DMS79 treated with DMSO at 0.1 percent for 48 hours (cell line): ENCODE measurements at places on chromosomes 5 and 9.

- DNase-seq: no peak
Measured at GRCh38 chr5:95555553-95555952, 652 bp downstream of the ARSK start.

DNA sequence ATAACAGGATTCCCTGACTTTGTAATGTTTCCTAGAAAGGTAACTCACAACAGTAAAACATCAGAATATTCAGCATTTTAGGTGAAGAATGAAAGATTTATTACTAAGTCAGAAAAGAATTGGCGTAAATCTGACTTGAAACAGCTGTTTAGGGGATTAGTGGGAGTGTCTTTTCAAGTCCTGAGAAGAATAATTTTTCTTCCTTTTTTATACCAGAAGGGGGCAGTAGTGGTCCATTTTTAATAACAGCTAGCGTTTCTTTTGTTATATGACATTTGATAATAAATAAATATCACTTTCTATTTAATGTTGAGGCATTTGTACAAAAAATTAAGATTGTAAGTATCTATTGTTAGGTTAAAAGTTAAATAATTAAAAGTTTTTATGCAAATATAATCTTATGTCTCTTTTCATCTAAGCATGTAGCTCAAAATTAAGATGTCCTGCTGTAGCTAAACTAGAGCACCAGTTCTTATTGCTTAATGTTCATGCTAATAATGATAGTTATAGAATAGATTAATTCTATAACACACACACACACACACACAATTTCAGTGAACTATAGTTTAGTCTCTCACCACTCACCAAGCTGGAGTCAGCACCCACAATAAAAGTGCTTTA lies 258.7 kb upstream of the ARRDC3 start:
- DNase-seq: peak; percentile 6

DNA sequence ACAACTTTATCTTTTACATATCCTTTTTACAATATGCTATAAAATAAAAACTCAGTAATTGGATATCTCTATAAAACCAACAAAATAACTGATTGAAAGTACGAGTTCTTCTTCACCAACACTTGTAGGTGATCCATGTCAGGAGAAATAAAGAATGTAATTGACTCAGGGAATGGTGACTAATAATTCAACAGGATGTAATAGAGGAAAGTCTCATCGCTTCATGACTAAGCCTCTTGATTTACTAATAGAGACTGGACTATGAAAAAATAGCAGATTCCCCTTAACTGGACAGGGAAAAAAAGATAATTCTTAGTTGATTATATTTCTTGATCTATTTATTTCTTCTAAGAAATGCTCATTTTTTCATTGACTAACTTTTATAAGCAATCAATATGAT lies 507.7 kb upstream of the PTGER4 start:
- no peak for DNase-seq

DNA sequence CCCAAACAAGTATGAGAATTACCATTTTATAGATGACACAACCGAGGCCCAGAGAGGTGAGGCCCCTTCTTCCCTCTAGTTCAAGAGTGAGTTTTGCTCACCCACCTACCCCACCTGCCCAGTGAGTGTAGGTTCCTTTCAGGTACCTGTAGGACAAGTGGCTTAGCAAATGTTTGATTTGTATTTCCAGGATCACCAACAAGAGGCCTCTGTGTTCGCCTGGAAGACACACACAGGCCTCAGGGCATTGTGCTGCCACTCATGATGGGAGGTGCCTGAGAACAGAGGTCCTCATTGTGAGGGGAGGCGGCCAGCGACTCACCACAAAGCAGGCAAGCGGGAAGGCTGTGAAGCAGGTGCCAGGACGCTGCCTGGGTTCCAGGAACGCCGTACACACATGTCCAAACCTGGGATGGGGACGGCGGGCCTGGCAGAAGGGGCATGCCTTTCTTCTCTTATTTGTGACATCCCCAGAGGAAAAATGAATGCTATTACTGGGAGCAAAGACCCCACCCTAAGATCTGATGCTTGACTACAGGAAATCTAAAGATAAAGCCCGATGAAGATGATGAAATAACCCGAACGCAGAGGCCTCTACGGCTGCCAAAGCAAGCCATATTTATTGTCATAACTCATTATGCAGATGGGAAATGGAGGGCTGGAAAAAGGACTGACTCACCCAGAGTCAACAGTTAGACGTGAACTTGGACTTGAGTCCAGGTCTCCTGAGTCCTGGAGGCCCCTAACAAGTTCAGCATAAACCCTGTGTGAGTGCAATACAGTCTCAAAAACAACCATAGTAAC lies 60.2 kb upstream of the SLC25A51 start:
- peak; percentile 22 for DNase-seq

DNA sequence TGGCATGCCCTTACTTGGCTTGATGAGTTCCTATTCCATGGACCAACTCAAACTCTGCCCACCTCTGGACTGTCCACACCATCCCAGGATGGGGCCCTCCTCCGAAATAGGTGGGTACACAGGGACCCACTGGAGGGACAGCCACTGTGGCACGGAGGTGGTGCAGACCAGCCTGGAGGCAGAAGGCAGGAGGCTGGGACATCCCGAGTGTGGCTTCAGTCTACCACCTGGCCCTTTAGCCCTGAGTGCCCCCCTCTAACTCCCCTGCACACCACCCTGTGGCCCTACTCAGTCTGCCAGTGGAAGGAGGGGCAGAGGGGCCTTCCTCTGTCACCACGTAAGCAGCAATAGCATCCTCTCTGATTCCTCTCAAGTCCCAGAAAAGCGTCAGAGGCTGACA lies 3.7 kb downstream of the IL3 start:
- DNase-seq: no peak

DNA sequence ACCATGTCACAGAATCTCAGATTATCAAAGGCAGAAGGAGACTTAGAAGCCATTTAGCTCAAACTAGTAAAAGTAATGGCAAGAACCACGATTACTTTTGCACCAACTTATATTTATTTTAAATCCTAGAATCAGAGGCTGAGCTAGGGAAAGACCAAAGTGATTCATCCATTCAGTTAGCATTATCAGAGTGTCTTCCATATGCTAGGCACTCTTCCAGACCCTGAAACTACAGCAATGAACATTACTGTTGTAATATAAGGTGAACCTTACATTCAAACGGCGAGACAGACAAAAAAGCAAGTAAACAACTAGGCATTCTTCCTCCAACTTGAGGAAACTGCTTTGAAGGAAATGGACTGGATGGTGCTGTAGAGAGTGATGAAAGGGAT lies 7.9 kb downstream of the PDE6A start:
- no peak for DNase-seq

DNA sequence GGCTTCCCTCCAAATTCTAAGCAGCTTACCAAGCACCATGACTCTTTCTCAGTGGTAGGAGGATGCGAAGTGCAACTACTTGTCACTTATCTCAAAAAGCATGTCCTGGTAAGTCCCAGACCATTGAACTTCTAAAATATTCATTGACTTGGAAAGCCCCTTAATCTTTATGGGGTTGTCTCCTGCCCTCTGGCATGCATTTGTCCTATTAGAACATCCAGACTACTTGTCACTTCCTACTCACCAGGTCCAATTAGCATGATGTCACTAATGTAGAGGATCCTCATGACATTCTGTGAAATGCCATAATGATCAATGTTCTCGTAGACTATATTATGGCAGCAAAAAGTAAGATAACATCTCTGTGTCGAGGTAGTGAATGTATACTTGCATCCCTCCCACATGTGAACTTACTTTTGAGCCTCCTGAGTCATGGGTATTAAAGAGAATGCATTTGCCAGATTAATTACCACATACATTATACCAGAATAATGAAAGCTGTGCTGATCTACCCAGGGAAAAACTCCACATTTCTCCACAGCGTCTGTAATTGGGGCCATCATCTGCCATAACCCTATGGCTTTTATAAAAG lies 63.5 kb upstream of the RAD23B start:
- peak; percentile 23 for DNase-seq

DNA sequence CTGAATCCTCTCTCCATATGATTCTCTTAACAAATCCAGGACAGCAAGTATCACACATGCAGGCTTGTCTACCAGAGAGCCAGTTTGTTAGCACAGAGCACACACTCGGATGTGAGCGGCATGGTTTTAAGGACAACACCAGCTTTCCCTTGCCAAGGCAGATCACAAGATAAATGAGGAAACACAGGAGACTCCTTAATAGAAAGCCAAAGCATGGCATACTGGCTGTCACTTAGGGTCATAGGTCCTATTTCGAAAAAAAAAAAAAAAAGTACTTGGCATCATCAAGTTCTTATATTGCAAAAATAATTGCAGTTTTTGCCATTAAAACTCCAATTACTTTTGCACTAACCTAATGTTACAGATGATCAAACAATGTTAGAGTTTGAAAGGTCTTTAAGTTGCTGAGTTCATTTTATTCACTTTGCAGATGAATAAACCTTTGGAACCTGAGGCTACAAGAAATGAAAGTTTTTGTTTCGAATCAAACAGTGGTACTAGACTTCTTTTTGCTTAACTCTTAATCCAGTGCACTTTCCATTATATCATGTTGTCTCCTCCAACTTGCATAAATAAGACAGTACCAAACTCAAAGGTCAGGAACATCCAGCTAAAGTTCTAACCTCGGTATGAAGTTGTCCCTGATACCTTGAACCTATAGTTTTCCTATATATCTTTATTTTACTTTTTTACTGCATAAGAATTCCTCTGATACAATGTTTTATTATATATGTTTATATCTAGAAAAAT lies 138.5 kb downstream of the MPDZ start:
- no peak for DNase-seq

GRCh38 chr5:56314529-56314928 lies 81.4 kb upstream of the ANKRD55 start:
- DNase-seq: no peak

DNA sequence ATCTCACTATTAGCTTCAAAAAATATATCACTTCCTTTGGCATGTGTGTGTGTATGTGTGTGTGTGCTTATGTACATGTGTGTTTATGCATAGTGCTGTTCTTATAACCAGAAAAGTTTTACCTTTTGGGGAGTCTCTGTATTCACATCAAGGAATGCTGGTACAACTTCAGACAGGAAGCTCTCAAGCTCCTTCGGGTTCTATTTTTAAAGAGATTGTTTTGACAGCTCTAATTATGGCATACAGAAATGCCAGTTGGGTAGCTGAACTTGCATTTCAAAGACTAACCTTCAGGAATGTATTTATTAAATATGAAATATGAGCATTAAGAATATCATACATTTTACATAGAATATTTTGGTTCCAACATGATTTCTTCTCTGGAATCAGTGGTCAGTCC lies 163.1 kb downstream of the DTWD2 start:
- DNase-seq: no peak

DNA sequence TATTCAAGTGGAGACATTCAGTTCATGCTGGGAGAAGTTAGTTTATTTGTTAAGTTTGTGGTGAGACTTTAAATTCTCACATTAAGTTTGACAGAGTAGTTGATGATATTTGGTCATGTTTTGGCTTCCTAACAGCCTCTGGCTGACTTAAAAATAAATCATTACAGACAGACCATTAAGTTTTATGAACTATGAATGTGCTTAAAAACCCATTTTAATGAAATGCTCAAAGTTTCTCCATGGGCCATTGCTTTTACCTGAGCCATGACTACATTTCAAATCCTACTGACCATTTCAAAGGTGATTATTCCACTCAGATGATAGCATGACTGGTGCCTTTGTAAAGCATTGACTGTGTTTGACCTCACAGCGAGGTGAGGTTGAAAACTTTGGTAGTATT lies 192.7 kb downstream of the LRRC70 start:
- DNase-seq: peak; percentile 31

- no peak for DNase-seq
Measured at GRCh38 chr5:151191661-151192060, 32.2 kb downstream of the CCDC69 start.

DNA sequence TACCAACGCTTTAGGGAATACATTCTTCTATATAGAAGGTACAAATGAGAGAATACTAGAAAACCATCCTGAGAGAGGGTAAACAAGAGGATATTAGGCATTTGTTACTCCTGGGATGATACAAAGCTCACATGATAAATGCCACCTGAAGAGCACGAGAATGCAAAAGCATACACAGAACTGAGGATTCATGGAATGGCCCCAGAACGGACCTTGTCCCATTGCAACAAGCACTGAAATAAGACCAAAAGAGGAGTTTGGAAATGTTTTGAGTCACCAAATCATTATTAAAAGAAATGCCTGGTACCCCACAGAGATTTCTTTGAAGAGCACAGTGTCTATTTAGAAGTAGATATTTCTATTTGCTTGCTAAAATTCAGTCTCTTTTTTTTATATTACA lies 173.5 kb downstream of the TTC39B start:
- no peak for DNase-seq

- DNase-seq: no peak
Measured at GRCh38 chr5:132825033-132825833, 5.2 kb downstream of the SHROOM1 start.

GRCh38 chr5:157328277-157328912 lies 62.5 kb downstream of the CYFIP2 start:
- peak; percentile 3 for DNase-seq

DNA sequence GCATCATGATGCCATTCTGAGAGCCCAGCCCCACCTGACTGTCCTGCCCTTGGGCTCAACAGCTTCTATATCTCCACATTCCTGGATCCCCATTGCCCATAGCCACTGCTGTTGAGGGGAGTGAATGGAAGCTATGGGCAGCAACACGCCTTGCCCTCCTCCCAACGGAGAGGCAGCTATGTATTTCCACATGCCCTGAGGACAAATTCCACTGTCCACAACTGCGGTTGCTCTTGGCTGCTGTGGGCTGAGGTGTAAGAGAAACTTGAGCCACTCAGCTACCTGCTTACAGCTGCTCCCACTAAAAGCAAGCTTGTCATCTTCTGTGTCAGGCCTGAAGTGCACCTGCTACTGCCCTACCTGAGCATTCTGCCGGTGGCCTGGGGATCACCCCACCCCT lies 222.9 kb downstream of the PSAT1 start:
- DNase-seq: no peak

- DNase-seq: no peak
Measured at GRCh38 chr5:139760066-139761056, 35.2 kb upstream of the PSD2 start.

- no peak for DNase-seq
Measured at GRCh38 chr9:127455324-127455992, 4.1 kb downstream of the LRSAM1 start.

- no peak for DNase-seq
Measured at GRCh38 chr5:1478271-1479035, 33.2 kb upstream of the SLC6A3 start.

GRCh38 chr9:92501671-92502393 lies 19.5 kb upstream of the ASPN start:
- DNase-seq: no peak

DNA sequence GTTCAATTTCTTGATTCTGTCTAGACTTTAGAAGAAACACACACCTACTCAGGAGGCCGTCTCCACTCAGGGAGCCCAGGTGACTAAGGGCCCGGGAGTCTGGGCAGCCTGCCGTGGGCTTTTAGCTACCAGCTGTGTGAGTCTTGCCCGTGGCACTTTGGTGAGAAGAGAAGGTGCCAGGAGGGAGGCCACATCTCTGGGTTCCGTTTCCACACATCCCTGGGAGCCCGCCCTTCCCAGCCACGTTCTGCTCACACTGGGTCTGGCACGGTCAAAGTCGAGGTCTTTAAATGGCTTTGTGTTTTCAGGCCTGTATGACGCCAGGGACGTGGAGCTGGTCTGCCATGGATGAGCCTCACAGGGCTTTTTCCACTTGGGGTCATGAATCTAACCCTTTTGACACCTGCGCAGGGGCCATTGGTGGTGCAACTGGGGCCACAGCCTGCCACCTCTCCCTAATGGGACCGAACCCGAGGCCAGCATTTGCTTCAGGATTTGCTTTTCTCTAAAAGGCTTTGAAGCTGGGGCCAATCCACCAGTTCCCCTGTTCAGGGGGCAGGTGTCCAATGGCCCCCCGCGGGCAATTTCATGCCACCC lies 17.2 kb upstream of the FCN2 start:
- DNase-seq: no peak

GRCh38 chr5:57028161-57028560 lies 76.2 kb upstream of the MIER3 start:
- no peak for DNase-seq
